Anterior cingulate cortex (tissue), 58 donors: ENCODE measurements at places on chromosomes 3 and 15.

- DNase-seq: no peak
Observed at GRCh38 chr3:5585085-5585484, 397.6 kb downstream of the EDEM1 start.

- no peak for DNase-seq
Observed at GRCh38 chr3:13894096-13894806, 14.4 kb upstream of the WNT7A start.

DNA sequence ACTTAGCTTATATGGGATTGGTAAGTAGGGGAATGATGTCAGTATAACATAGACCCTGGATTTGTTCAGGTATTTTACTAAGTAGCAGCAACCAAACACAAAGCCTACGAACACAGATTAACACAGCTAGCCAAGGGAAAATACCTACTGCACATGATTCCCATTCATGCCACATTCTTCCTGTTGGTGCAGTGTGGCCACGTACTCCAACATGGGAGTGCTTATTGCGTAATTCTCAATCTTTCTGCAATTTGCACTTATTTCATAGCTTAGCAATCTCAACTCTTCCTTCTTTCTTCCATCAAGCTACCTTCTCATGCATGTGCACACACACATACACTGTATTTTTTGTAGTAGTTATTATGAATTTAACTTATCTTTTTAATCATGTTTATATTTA lies 186.8 kb downstream of the IL5RA start:
- no peak for DNase-seq

GRCh38 chr3:178246004-178246403 lies 290.2 kb upstream of the KCNMB2 start:
- no peak for DNase-seq

GRCh38 chr3:61832375-61833229 lies 271.2 kb downstream of the PTPRG start:
- DNase-seq: no peak
